Anterior cingulate cortex (tissue), 58 donors: ENCODE measurements at places on chromosomes 16 and 17.

DNA sequence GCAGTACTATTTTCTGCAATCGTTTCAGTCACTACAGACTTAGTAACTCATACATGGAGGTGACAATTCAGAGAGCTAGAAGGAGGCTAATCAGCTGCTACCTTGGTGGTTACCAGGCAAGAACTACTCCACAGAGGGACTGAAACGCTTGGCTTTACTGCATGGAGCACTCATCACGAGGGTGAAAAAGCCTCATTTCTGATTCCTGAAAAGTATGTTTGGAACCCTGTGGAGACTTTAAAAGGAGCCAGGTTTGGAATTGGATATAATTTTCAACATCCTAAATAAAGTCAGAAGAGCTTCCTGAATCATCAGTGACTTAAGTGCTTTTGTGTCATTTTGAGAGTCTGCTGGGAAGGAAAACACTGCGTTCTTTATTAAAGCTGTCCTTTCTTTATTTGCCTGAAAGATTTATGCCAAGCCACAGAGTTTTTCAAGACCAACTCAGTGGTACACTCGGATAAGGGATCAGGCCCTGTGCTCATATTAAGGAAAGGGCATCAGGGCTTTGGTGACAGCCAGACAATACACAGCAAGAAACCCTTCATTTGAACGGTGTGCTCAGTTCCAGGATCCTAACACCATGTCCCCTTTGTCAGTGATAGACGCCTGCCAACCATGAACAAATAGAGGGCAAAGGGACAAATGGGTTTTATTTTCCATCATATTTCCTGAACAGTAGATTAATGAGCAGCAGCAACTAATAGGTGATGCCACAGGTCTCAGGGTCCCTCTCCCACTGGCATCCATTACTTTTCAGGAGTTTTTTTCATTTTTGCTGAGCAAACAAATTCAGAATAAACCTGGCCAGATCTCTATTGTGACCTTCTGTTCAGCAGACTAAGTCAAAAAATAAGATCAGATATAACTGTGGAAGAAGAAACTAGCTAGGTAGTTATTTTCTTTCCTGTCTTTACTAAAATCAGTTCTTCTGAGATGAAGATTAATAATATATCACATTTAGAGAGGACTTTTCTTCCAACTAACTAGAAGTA is 80.5 kb upstream of the CLEC18B start:
- DNase-seq: peak; percentile 43

GRCh38 chr17:78252701-78253635 is 21.5 kb downstream of the TMEM235 start:
- no peak for DNase-seq

DNA sequence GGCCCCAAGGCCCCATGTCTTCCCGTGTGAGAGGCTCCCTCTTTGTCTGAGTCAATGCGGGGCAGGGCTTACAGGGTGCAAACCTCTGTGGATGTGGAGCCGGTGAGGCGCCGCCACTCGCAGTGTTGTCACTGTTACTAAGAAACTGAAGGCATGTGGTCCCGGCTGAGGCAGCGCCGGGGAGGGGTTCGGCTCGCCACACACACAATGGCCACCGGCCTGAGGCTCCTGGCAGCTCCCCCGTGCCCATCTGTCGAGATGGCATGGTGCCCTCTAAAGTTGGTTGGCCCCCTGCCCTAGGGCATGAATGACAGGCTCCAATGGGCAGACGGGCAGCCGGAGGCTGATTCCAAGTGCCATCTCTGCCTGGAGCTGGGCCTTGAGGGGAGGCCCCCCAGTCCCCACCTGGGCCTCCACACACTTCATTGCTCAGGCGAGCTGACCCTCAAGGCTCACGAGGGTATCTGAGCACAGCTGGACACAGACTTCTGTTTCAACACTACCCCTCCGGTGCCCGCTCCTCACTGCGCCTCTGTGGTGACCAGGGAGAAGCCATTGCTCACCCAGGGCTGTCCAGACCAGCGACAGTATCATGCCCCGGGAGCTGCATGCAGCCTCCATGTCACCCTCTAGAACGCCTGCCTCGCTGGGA is 137.2 kb downstream of the C16orf78 start:
- DNase-seq: peak; percentile 40

GRCh38 chr17:82047914-82048570 is 3.6 kb downstream of the RFNG start:
- no peak for DNase-seq

GRCh38 chr17:3017936-3018335 is 45.5 kb downstream of the OR1D5 start:
- DNase-seq: no peak

- DNase-seq: peak; percentile 64
These were observed 10.5 kb downstream of the ST3GAL2 start for GRCh38 chr16:70428178-70428998.

DNA sequence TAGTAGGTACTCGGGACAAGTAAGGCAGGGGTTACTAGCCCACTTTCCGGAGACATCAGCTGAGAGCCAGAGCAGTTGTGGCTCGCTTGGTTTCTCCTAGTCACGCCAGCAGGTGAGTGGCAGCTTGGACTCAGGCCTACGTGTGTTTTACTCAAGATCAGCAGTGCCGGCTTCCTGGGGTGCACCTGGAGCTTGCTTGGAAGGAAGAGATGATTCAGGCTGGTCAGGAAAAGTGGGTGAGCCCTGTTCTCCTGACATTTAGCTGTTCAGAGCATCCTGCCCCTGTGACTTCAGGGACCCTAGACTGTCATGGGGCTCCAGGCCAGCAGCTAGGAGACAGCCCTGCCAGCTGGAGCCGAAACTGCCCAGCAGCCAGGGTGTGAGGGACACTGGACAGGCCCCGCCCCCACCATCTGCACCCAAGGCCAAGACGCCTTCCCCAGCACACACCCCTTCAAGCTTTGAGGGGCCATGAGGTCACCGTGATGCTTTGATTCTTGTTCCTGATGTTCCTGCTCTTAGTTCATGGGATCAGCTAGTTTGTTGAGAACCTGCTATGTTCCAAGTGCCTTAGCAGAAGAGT is 238.0 kb upstream of the CIBAR2 start:
- no peak for DNase-seq

- DNase-seq: no peak
These were observed 65.7 kb downstream of the MARF1 start for GRCh38 chr16:15576960-15577958.

DNA sequence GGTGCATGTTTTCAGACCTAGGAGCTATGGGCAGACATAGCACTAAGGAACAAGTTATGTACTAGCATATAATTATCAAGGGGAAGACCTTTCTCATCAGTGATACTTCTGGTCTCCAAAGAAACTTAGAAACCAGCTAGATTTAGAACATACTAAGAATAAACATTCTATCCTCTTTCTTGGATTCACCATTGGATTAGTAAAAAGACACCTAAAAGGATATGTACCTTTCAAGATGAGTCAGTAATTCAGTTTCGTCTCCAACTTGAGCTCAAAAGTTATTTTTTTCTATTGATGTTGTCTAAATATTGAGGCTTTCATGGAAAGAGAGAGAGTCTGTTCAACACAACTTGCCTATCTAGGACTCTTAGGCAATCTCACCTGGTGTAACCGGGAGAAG is 13.2 kb downstream of the ZNF821 start:
- no peak for DNase-seq
